A549 treated with dexamethasone at 1 μM for 4 hours (cell line): ENCODE measurements at places on chromosomes 6 and 20. TPM values are rescaled to one million over a fixed set of nuclear protein-coding genes. Genes with fewer than 3 reads are reported as not detected.

The TMC2 gene
- total RNA-seq = 0.02 TPM in 1 of 5 replicates, not detected in the others

The WFDC12 gene
- total RNA-seq = not detected in 5 replicates

The TP53TG5 gene
- not detected in 5 replicates for total RNA-seq

The AP5S1 gene
- total RNA-seq = 11.2 to 17.8 TPM (median 17.2 TPM) in 5 replicates
